ENCODE measurements at places on chromosomes 16 and 17.
A peak's percentile ranks its signal among the peaks of the same experiment; 100 is the strongest.

GRCh38 chr16:31105677-31106213 lies 2.4 kb upstream of the BCKDK start:
- DNase-seq = peak; percentile 19

GRCh38 chr16:85327731-85328675 lies 215.7 kb upstream of the CIBAR2 start:
- DNase-seq = no peak

DNA sequence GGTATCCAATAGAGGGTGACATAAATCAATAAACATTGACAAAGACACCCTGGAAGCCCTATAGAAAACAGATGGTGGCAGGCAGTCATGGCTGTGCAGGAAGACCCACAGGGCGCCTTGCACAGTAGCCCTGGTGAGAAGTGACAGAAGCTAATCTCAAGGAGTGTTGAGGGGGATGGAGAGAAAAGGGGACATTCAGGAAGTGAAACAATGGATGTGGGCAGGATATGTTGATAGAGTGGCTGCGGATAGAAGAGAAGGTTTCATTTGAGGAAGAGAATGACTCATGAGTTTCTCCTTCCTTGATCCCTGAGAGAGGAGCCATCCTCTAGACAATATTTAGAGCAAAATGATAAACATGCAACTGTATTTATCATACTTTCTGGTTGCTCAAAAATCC lies 468.8 kb upstream of the HSBP1 start:
- DNase-seq = no peak

GRCh38 chr16:81265658-81266451 lies 27.4 kb downstream of the BCO1 start:
- no peak for DNase-seq

DNA sequence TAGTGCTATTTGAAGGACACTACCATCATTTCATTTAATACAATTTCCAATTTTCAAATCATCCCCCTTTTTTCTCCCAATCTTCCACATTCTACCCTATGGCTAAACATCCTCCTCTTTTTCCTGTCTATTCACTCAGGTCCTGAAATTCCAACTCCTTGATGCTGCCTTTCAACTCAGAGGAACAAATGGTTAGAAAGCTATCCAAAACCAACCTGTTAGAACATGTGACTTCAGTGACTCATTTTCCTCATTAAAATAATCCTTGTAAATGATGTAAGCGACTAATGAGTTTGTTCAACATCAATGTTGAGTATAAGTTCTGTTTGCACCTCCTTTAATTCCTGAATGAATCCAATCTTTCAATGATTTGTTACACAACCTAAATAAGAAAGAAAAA lies 5.5 kb downstream of the PSMD12 start:
- DNase-seq = no peak

DNA sequence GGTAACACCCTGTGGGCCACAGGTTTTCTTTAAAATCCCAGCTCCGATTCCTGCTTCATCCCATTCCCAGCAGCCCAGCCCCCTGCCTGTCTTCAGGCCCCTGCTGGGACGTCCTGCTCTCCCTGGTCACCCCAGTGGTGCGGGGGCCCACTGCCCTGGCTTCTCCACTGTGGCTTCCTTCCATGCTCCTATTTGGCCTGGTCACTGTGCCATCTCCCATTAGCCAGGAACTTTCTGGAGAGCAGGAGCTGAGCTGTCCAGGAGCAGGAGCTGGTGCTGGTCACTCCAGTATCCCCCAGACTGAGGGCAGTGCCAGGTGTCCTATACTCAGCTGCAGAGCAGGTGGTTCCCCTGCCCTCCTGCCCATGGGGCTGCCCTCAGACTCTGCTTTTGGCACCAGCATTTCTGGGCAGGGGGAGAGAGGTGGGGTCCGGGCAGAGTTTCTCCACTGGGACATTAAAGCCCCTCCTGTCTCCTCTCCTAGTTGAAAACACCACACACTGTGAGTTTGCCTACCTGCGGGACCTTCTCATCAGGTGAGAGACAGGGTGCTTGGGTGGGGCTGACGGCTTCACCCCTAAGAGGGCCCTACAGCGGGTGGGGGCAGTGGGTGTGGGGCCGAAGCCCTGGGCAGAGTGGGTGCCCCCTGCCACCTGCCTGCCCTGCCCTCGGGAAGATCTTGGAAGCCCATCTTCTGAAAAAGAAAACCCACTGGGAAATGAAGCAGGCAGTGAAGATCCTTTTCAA lies 356.2 kb downstream of the SEC14L1 start:
- no peak for DNase-seq

- DNase-seq = no peak
Observed at GRCh38 chr17:81419886-81420768, 24.9 kb downstream of the BAHCC1 start.

- DNase-seq = no peak
Observed at GRCh38 chr17:55458978-55459377, 37.3 kb upstream of the MMD start.

DNA sequence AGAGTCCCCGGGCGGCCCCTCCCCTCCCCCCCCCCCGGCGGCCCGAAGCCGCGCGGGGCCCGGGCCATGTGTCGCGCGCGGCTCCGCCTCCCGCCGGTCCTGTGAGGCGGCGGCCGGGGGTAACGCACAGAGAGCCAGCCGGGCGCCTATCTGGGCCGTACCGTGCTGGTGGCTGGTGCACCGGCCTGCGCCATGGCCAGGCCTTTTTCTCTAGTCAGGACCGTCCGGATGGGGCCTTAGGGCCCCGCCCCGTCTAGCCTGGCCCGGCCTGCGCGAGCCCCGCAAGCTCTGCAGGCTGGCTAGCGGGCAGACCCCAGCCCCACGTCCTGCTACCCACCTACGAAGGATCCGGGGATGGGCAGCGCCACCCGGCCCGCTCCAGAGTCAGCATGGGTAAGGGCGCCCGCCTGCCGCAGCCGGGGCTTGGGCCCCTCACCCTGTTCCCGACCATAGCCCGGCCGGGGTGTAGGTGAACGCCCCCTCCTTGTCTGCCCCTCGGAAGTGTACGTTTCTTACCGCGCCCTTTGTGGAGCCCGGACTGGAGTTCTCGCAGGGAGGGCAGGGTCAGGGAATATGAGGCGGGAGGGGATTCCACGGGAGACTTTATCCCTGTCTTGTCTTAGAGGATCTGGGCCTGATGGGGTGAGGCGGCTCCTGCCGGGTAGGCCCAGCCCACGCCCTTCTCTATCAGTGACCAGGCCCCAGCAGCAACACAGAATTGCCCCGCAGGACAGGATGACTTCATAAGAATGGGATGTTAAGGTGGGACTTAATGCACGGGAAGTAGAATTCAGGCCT lies at the start of gene CENPT:
CENPT (minus strand) TSS at position 630 of the 798 bp plus-strand sequence. CDS start 13,834 bp downstream, outside the sequence.
- DNase-seq = no peak

GRCh38 chr17:66507103-66507923 lies 204.9 kb downstream of the PRKCA start:
- no peak for DNase-seq

GRCh38 chr17:43848601-43849000 lies 1.6 kb downstream of the CD300LG start:
- DNase-seq = no peak

- no peak for DNase-seq
Observed at GRCh38 chr17:48545022-48545375, at the start of gene HOXB2. HOXB2 (minus strand) TSS chr17:48545109; CDS start chr17:48544911, 198 bp downstream.

GRCh38 chr17:60077226-60077625 lies 1.5 kb downstream of the HEATR6 start:
- DNase-seq = no peak

DNA sequence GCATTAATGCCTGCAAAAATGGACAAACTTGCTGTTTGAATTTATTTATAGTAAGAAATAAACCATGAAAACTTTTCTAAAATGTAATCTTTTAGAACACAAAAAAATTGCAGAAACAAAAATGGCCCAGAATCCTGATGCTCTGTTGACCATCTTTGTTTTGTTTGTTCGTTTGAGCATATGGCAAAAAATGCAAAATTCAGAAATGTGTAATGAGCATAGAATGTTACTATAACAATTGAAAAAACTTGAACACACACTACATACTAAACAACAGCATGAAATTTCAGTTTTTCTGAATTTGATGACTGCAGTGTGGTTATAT lies 1.1 kb upstream of the KPNA2 start:
- no peak for DNase-seq

- DNase-seq = no peak
Observed at GRCh38 chr16:49918257-49918656, 62.3 kb upstream of the ZNF423 start.

GRCh38 chr17:73005360-73005759 lies 87.1 kb downstream of the SLC39A11 start:
- DNase-seq = no peak

GRCh38 chr17:1612400-1612799 lies 16.2 kb downstream of the SLC43A2 start:
- no peak for DNase-seq

DNA sequence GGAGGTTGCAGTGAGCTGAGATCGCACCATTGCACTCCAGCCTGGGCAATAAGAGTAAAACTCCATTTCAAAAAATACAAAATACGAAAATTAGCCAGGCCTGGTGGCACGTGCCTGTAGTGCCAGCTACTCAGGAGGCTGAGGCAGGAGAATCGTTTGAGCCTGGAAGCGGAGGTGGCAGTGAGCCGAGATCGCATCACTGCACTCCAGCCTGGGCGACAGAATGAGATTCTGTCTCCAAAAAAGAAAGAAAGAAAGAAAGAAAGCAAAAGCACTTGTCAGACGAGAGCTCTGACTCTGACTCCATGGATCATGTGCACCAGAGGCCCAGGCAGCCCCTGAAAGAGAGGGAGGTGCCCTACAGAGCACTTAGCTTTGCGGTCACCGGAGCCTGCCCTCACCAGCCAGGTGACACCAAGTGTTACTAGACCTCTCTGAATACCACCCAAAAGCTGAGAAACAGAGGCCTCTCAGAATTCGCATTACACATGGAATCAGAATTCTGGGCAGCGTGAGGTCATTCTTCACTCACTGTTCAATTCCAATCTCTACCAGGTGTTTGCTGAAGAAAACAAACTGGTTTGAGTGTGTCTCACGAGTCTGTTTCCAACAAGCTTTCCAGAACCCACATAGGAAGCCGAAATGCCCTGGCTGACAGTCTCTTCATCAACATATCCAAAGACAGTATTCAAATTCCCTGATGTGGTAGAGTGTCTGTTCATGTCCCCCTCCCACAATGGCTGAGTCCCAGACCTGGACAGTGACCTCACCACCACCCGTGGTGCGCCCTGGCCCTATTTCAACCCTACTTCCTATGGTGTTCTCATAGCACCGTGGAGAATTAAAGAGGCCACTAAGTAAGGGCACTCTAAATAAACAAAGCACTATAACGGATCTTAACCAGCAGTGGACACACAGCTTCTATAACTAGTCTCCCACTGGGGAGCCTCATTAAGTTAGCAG lies 1.5 kb downstream of the FLCN start:
- DNase-seq = no peak

- no peak for DNase-seq
Observed at GRCh38 chr17:82859431-82860403, 19.9 kb upstream of the ZNF750 start.

- no peak for DNase-seq
Observed at GRCh38 chr16:3594316-3595109, 16.9 kb downstream of the SLX4 start.

DNA sequence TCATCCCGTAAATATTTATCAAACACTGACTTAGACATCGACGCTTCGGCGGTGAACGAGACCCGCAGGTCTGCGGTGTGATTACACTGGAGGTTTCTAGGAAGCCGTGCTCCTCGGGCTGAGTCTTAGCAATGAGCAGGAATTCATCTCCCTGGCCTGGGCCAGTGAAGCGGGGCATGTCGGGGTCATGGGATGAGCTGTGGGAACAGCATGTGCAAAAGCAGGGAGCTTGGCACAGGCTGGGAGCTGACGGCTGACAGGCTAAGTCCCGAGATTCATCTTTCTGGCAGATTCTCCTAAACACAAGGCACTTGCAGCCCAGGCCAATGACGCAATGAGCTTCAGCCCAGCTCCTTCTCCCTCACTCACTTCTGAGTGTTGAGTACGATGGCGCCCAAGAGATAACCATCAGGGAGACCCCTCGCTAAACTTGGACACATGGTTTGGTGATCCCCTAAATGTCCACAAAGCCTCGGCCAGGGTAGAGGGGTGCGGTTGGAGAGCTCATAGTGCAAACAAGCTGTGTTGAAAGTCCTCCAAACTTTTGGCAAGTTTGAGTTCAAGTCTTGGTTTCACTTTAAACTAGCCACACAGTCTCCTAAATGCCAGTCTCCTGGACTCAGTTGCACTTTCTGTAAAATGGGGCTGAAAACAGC lies 12.8 kb downstream of the CRISPLD2 start:
- no peak for DNase-seq

Measured in stimulated activated CD4-positive, alpha-beta T cell treated with anti-CD3 and anti-CD28 coated beads, TNF-alpha, amount 100 ng/mL, for 1 hour (primary cell).